Esophagus mucosa (tissue), 1 donor: ENCODE measurements at places on chromosomes 1 and 21. TPM values are rescaled to one million over a fixed set of nuclear protein-coding genes. Genes with fewer than 3 reads are reported as not detected.

The FALEC gene
- total RNA-seq, result 1.6 TPM

The CCDC185 gene
- 0.24 TPM for total RNA-seq

The MLLT11 gene
- total RNA-seq, result 0.80 TPM

The OR10R2 gene
- total RNA-seq, result not detected

The HDGF gene
- total RNA-seq, result 205 TPM

The HMCN1 gene
- 1.9 TPM for total RNA-seq

The FCRL2 gene
- total RNA-seq, result 0.56 TPM

The SYT6 gene
- total RNA-seq, result not detected

The SPRR1B gene
- 2,894 TPM for total RNA-seq

The SLC1A7 gene
- total RNA-seq, result not detected

The TNFRSF1B gene
- 4.1 TPM for total RNA-seq

The NBPF4 gene
- 0.08 TPM for total RNA-seq

The LINGO4 gene
- total RNA-seq, result not detected

The CCDC27 gene
- not detected for total RNA-seq

The B4GALT3 gene
- total RNA-seq, result 17.7 TPM

The LRRC53 gene
- not detected for total RNA-seq

The TFF1 gene
- not detected for total RNA-seq

The SLAMF6 gene
- total RNA-seq, result 0.28 TPM

The COL16A1 gene
- 11.8 TPM for total RNA-seq

The FAM177B gene
- 0.64 TPM for total RNA-seq

The KCNN3 gene
- total RNA-seq, result 0.28 TPM

The C1QB gene
- 14.4 TPM for total RNA-seq

The OR2L2 gene
- total RNA-seq, result not detected

The HCRTR1 gene
- not detected for total RNA-seq

The CCDC24 gene
- 4.0 TPM for total RNA-seq

The C1orf56 gene
- total RNA-seq, result 1.3 TPM

The NPHS2 gene
- total RNA-seq, result not detected

The MANEAL gene
- total RNA-seq, result 3.1 TPM

The PLA2G4A gene
- 8.4 TPM for total RNA-seq

The FNBP1L gene
- 8.5 TPM for total RNA-seq

The RGSL1 gene
- not detected for total RNA-seq

The LCE1F gene
- not detected for total RNA-seq

The TTC3 gene
- total RNA-seq, result 39.8 TPM

The FMO1 gene
- total RNA-seq, result 1.8 TPM

The GPR37L1 gene
- total RNA-seq, result 0.12 TPM

The FAM131C gene
- 0.80 TPM for total RNA-seq

The KRTAP22-1 gene
- not detected for total RNA-seq

The CRABP2 gene
- 1,373 TPM for total RNA-seq

The TAS1R3 gene
- 0.56 TPM for total RNA-seq
